Right ventricle myocardium inferior (tissue), 1 donor: ENCODE measurements at places on chromosomes 6 and 20. TPM values are rescaled to one million over a fixed set of nuclear protein-coding genes. Genes with fewer than 3 reads are reported as not detected.

- no peak for DNase-seq
Measured at GRCh38 chr6:116933485-116933884, 56.4 kb downstream of the RFX6 start.

DNA sequence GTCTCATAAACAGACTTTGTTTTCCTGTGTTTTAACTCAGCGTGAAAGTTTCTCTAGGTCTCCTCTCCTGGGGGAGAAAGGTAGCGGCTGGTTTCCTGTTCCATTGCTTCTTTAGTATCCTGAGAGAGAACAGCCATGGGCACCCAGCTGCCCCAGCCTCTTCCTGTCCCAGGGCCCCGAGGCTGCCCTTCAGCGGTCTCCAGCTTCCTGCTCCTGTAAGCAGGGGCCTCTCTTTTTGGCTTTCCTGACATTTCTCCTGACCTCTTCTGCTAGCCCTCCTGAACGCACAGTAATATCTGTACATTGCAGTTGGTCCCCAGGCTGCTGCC lies 2.4 kb upstream of the SSTR4 start:
- DNase-seq, result no peak

Gene LHFPL5
- total RNA-seq, result not detected

Gene TSHZ2
- total RNA-seq, result 4.2 TPM

Gene PRSS16
- total RNA-seq, result 0.16 TPM
